T-helper 17 cell (primary cell): ENCODE measurements at places on chromosomes 7 and 10. TPM values are rescaled to one million over a fixed set of nuclear protein-coding genes. Genes with fewer than 3 reads are reported as not detected.

Gene LBX1
- total RNA-seq: not detected

Gene EDRF1
- total RNA-seq: 33.5 TPM

Gene HOXA9
- not detected for total RNA-seq

Gene ARHGAP21
- total RNA-seq: 26.6 TPM

Gene AKR1C4
- total RNA-seq: not detected

Gene EBF3
- total RNA-seq: not detected

Gene ZNF655
- 135 TPM for total RNA-seq

Gene CPA2
- total RNA-seq: not detected

GRCh38 chr7:75660566-75661215 lies 78.0 kb downstream of the HIP1 start:
- no peak overlapping the region for H3K4me3 ChIP-seq
- H3K27me3 ChIP-seq: no peaks in the 10 kb centered on the region
- H3K36me3 ChIP-seq: no peaks in the 10 kb centered on the region

DNA sequence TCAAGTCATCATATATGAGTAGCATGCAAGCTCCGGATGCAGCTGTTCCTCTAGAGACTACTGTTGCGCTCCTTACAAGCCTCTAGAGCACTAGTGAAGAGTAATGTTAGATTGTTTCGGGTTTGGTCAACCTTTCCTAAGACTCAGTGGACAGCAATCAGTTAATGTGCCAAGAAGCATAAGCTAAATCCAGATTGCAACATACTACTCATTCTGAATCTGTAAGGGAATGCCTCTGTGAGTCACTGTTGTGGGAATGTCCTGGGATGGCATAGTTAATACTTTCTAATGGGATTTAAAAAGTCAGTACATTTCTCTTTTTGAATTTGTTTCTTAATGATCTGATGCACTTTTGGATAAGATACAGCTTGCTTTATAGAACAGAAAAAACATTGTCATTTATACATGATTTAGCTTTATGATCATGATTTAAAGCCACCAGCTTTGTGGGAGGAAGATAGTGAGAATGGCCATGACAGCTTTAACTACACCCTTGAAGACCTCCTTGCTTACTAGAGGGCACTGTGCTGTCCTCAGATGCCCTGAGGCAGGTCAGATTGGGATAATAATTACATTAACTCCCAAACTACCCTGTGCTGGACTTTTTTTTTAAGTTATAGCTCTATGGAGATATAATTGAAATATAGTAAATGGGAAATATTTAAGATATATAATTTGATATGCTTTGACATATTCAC lies 138.4 kb downstream of the SDK1 start:
- DNase-seq: no peak
- H3K36me3 ChIP-seq: no peaks in the 10 kb centered on the region
- H3K27ac ChIP-seq: no peak overlapping the region

GRCh38 chr7:40859965-40860543 lies 725.2 kb downstream of the SUGCT start:
- no peaks in the 10 kb centered on the region for H3K36me3 ChIP-seq
- no peak overlapping the region for H3K4me3 ChIP-seq
- DNase-seq: no peak
- no peak overlapping the region for H3K27ac ChIP-seq
- no peaks in the 10 kb centered on the region for H3K4me1 ChIP-seq
- H3K27me3 ChIP-seq: no peaks in the 10 kb centered on the region

DNA sequence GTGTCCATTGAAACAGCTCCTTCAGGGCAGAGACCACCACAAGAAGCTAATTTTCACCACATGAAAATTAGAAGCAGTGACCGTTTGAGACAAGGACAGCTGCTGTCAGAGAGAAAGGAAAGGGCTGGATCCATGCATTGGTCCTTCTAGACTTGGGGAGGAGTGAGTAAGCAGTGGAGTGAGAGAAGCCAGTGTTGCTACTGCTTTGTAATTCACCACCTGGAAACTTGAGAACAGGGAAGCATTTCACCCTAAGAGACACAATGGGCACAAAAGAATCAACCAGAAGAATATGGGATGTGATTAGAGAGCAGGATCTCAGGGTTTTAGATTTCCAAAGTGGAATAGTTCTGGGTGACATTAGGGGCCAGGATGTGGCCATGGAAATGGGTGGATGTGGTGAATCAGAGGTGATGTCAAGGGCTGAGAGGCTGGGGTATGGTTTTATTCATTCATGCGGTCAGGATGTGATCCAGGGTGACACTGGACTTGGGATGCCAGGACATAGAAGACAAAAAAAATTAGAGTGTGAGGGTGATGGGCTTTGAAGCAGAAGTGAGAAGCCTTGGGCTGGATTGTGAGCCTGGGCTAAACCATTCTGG lies 61.6 kb downstream of the DENND11 start:
- H3K36me3 ChIP-seq: peaks cover 10% of the 10 kb centered on the region
- no peak overlapping the region for H3K27ac ChIP-seq
- peaks cover 3% of the 10 kb centered on the region for H3K4me1 ChIP-seq
- no peak for DNase-seq
- no peak overlapping the region for H3K4me3 ChIP-seq

GRCh38 chr10:84329196-84329611 lies 815 bp downstream of the CCSER2 start:
- peak overlapping the region; percentile 92 for H3K4me3 ChIP-seq
- no peaks in the 10 kb centered on the region for H3K36me3 ChIP-seq
- H3K27me3 ChIP-seq: no peaks in the 10 kb centered on the region

- peaks cover 5% of the 10 kb centered on the region for H3K36me3 ChIP-seq
- H3K4me1 ChIP-seq: peaks cover 35% of the 10 kb centered on the region
- H3K27ac ChIP-seq: peak overlapping the region; percentile 98
- peaks cover 9% of the 10 kb centered on the region for H3K27me3 ChIP-seq
These were observed 550 bp upstream of the CALU start for GRCh38 chr7:128738570-128739047.

DNA sequence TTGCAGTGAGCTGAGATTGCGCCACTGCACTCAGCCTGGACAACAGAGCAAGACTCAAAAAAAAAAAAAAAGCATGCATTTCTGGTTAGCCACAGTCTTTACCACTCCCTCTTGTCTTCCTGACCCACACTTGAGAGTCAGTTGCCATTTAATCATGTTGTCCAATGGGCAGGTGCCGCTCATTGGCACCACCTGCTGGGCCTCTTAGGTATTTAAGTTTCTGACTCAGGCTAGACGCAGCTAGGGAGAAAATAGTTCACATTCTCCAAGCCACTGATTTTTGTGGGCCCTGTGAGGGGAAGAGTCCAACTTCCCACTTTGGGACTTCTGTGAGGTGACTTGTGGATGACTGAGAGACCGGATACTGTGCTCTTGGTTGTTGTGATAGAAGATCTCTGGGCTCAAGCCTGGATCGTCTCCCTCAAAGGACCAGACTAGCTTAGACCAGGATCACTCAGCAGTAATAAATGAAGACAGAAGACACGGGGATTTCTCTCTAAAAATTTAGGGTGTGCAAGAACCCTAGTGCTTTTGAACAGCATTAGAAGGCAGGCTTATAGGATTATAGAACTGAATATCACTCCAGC lies 26.8 kb upstream of the SORCS3 start:
- no peaks in the 10 kb centered on the region for H3K4me1 ChIP-seq
- peaks cover 37% of the 10 kb centered on the region for H3K27me3 ChIP-seq
- H3K27ac ChIP-seq: no peak overlapping the region
- H3K36me3 ChIP-seq: no peaks in the 10 kb centered on the region
- no peak overlapping the region for H3K4me3 ChIP-seq

DNA sequence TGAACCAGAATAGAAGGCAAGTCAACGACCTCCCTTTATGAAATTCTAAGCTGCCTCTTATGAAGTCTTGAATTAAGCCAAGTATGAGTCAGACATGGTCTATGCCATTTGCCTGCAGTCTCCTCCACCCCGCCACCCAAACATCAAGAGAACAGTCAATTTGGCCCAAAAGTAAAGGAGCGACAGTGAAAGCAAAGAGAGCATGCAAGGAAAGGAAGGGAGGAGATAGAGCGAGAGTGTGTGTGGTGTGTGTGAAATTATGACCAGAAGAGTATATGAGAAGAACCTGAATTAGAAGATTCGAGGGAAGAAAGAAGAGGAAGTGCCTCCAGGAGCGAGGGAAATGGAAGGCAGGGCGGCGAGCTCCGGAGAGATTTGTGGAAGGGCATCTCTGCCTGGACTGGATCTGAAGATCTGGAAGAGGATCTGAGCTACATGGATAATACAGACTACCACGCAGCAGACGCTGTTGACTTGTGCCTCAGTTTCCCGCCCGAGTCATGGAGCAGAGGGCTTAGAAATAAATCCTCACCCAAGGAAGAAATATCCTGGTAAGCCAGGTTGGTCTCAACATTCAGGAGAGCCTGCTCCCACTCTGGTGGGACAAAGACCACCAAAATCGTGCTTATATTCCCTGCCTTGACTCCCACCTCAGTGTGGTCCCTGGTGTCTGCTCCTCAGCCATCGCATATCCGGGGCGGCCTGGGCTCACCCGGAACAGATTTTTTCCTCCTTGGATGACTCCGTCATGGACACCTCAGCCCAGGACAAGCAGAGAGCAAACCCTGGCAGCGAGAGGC lies 459 bp downstream of the ZDHHC6 start:
- peaks cover 6% of the 10 kb centered on the region for H3K36me3 ChIP-seq
- H3K27ac ChIP-seq: peak overlapping the region; percentile 95
- peaks cover 35% of the 10 kb centered on the region for H3K4me1 ChIP-seq
- H3K27me3 ChIP-seq: no peaks in the 10 kb centered on the region
- no peak for DNase-seq

GRCh38 chr7:13188236-13188805 lies 500.9 kb downstream of the ARL4A start:
- no peak overlapping the region for H3K4me3 ChIP-seq
- DNase-seq: no peak

DNA sequence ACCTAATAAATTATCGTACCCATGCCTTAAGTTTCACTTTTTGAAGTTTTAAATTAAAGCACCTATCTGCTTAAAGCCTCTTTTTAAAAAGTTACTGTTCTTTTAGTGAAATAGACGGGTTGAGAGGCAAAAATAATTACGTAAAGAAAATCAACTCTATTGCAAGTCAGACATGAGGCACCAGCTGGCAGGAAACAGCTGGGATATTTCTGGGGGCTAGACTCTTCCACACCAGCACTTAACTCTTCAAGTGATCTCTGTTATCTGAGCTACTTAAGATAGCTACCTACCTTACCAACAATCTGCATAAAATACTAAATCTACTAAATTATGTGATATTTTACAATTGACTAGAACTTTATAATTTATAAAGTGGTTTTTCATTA lies 35.8 kb downstream of the GBF1 start:
- no peak for DNase-seq
- no peaks in the 10 kb centered on the region for H3K27me3 ChIP-seq
- H3K36me3 ChIP-seq: peaks cover 2% of the 10 kb centered on the region
- peaks cover 49% of the 10 kb centered on the region for H3K4me1 ChIP-seq
- peak overlapping the region; percentile 84 for H3K27ac ChIP-seq

- no peak overlapping the region for H3K27ac ChIP-seq
- DNase-seq: no peak
- H3K36me3 ChIP-seq: peaks cover 6% of the 10 kb centered on the region
- no peak overlapping the region for H3K4me3 ChIP-seq
These were observed 5.0 kb upstream of the TASOR2 start for GRCh38 chr10:5679606-5680005.

GRCh38 chr7:92991190-92991589 lies 126.6 kb downstream of the SAMD9 start:
- H3K4me3 ChIP-seq: no peak overlapping the region
- no peak for DNase-seq
- no peaks in the 10 kb centered on the region for H3K36me3 ChIP-seq
- H3K27ac ChIP-seq: no peak overlapping the region
- H3K4me1 ChIP-seq: no peaks in the 10 kb centered on the region
- H3K27me3 ChIP-seq: peaks cover 20% of the 10 kb centered on the region

- no peaks in the 10 kb centered on the region for H3K36me3 ChIP-seq
- DNase-seq: no peak
- no peak overlapping the region for H3K4me3 ChIP-seq
- H3K4me1 ChIP-seq: no peaks in the 10 kb centered on the region
These were observed 1177.4 kb downstream of the SORCS1 start for GRCh38 chr10:105986912-105987635.

- H3K4me1 ChIP-seq: peaks cover 5% of the 10 kb centered on the region
- H3K27ac ChIP-seq: no peak overlapping the region
- H3K4me3 ChIP-seq: no peak overlapping the region
- DNase-seq: no peak
These were observed 47.5 kb upstream of the EN2 start for GRCh38 chr7:155410431-155410830.

DNA sequence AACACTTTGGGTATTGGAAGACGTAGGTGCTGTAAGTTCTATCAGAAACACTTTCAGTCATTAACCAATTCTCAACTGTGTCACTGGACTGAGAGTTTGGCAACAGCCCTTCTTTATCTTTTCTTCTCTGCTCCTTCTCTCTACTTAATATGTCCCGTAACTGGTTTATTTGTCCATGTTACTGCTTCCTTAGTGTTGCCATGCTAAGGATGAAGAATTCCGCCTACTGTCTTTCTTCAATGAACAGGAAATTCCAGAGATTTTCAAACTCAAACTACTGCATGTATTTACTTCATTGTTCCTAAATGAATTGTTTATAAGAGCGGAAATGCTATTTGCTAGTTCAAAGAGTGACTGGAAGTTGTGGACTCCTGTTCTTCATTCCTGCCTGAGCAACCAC lies 143.7 kb downstream of the TAX1BP1 start:
- no peak for DNase-seq
- H3K4me3 ChIP-seq: no peak overlapping the region
- H3K27ac ChIP-seq: no peak overlapping the region
- no peaks in the 10 kb centered on the region for H3K4me1 ChIP-seq

GRCh38 chr10:70341016-70341415 lies 41.4 kb downstream of the LRRC20 start:
- no peak overlapping the region for H3K27ac ChIP-seq
- H3K4me1 ChIP-seq: peaks cover 4% of the 10 kb centered on the region
- H3K27me3 ChIP-seq: no peaks in the 10 kb centered on the region
- no peak for DNase-seq
- no peak overlapping the region for H3K4me3 ChIP-seq

- H3K27ac ChIP-seq: no peak overlapping the region
- DNase-seq: no peak
- peaks cover 42% of the 10 kb centered on the region for H3K4me1 ChIP-seq
- peaks cover 3% of the 10 kb centered on the region for H3K36me3 ChIP-seq
These were observed 8.8 kb downstream of the CCSER2 start for GRCh38 chr10:84337199-84337598.

GRCh38 chr10:76088980-76089379 lies 657.6 kb downstream of the LRMDA start:
- no peak for DNase-seq
- peaks cover 20% of the 10 kb centered on the region for H3K27me3 ChIP-seq

- no peak for DNase-seq
- H3K27ac ChIP-seq: no peak overlapping the region
- no peaks in the 10 kb centered on the region for H3K27me3 ChIP-seq
- no peak overlapping the region for H3K4me3 ChIP-seq
- peaks cover 2% of the 10 kb centered on the region for H3K4me1 ChIP-seq
These were observed 35.5 kb downstream of the RUFY2 start for GRCh38 chr10:68371604-68372003.
